ENCODE measurements at places on chromosomes 6 and 20. TPM values are rescaled to one million over a fixed set of nuclear protein-coding genes. Genes with fewer than 3 reads are reported as not detected.

The KIF25 gene
- total RNA-seq = not detected

The NKAPL gene
- 1.9 TPM for total RNA-seq

The RIPOR2 gene
- 5.4 TPM for total RNA-seq

The ANKRD66 gene
- not detected for total RNA-seq

The SCRT2 gene
- not detected for total RNA-seq

The KCNS1 gene
- not detected for total RNA-seq

The MCHR2 gene
- not detected for total RNA-seq

The CST4 gene
- 0.31 TPM for total RNA-seq

The SLC35A1 gene
- 18.4 TPM for total RNA-seq

The ESR1 gene
- total RNA-seq = 3.9 TPM

All from aortic smooth muscle cell (primary cell).